ENCODE measurements at places on chromosomes 1 and 21.

DNA sequence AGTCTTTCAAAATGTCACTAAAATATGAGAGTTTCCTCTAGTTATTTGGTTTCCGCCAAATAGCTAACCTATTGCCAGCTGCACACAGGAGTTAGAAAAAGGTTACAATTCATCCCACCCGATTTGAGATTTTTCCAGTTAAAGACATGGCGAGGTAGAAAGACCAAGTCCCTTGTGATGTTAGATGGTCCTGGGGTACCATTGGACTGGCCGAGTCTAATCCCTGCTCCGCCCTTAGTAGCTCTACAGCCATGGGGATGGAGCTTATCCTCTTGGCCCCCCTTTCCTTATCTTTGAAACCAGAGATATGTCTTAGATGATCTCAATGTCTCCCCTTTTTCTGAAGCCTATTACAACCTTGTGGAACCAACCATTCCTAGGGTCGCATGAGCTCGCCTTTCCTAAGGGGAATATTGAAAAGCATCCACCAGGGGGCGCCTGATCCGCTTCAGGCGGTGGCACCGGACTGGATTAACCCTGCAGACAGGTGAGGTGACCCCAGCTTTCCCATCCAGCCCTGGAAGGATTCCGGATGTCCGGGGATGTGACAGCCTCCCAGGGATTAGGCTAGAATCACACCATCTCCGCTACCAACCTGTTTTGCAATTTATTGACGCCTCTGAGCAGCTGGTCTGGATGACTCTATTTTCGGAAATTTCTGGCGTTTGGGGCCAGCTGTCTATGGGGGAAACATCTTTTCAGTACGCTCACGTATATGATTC, 68.3 kb upstream of the SIM2 start:
- DNase-seq, result peak; percentile 39

GRCh38 chr1:228490120-228491078, 3.2 kb downstream of the RNF187 start:
- peak; percentile 24 for DNase-seq

GRCh38 chr1:29502911-29503840, 266.9 kb downstream of the PTPRU start:
- no peak for DNase-seq

- no peak for DNase-seq
Observed at GRCh38 chr1:232743999-232744398, 61.2 kb upstream of the MAP10 start.

- DNase-seq, result peak; percentile 89
Observed at GRCh38 chr1:23562137-23562876, 3.0 kb upstream of the ID3 start.

DNA sequence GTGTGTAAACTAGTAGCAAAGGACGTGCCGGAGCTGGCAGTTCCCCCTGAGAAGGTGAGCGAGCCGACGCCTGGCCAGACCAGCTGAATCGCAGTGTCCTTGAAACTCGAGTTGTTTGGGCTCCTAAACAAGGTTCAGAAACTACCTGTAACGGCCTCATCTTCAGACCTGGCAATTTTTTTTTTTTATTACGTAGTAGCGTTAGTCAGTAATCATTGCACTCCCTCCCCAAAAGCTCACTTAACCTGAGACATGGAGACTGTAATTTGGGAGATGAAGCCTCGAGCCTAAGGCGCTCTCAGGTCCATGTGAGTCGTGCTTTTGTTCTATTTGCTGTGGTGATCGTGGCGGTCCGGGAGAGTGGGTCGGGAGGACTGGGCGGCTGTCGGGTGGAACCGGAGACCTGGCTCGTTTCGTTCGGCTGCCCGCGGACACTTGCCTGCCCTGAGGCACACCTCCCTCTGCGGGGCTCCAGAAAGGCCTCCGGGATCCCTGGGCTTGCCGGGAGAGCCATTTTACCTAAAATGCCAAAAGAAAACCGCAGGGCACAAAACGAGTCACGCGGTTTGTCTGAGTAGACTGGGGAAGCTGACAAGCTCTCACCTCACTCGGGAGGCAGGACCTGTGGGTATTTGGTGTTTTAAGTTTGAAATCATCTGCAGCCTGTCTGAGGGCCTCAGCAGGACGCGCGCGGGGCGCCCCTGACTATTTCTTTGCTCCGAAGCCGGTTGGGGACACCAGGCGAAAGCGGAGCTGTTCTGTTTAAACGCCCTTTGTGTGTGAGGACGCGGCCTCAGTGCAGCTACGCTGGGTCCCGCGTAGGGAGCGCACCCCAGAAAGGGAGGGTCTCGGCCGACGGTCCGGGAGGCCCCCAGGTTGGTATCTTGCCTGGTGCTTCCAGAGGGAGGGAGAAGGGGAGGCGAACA, 722 bp downstream of the LHX8 start:
- DNase-seq, result no peak

GRCh38 chr1:162397943-162398560, 13.9 kb downstream of the SH2D1B start:
- no peak for DNase-seq
